ENCODE measurements at places on chromosomes 5 and 9.

GRCh38 chr9:34338665-34339385, 9.5 kb downstream of the NUDT2 start:
- no peak for DNase-seq

- peak; percentile 83 for DNase-seq
Measured at GRCh38 chr5:112757468-112758208, 20.0 kb downstream of the APC start.

- no peak for DNase-seq
Measured at GRCh38 chr5:161409471-161409870, 137.1 kb downstream of the GABRB2 start.

DNA sequence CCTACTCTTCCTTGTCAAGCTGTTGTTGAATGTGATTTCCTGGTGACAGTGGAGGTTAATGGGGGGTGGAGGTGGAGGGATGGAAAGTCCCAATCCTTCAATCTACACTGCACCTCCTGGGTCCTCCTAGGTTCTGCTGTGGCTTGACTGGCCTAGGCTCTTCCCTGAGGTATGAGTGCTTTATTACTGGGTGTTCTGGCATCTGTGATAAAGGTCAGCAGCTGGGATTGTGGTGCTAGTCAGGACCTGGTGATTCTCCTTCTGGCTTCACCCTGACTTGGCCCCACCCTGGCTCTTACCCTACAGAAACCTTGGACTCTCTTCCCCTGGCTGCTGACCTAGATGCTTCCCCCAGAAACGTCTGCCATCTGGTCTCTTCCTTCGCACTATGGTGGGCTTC, 194.3 kb downstream of the ARHGEF28 start:
- no peak for DNase-seq

DNA sequence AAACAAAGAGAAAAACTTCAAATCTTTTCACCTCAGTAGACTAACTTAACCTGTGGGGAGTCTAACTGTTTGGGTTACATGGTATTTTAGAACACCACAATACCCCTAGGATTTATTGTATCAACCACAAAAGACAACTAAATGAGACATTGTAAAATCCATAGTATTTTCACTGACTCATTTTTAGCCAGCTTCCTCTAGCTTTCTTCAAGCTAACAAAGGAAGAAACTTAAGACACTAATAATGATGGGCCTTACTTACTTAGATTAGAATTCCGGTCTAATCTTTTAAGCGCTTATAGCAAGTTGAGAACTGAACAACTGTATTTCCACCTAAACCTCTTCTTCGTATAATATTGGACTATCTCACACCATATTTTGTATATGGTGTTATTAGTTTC, 529.3 kb downstream of the DMRTA1 start:
- no peak for DNase-seq

GRCh38 chr5:1098986-1099597, 12.8 kb downstream of the SLC12A7 start:
- no peak for DNase-seq

GRCh38 chr9:127943731-127944144, 6.1 kb upstream of the DPM2 start:
- DNase-seq, result peak; percentile 77

GRCh38 chr5:36180556-36181350, 28.8 kb downstream of the SKP2 start:
- DNase-seq, result no peak

GRCh38 chr9:122226142-122226757, 2.5 kb downstream of the LHX6 start:
- no peak for DNase-seq

DNA sequence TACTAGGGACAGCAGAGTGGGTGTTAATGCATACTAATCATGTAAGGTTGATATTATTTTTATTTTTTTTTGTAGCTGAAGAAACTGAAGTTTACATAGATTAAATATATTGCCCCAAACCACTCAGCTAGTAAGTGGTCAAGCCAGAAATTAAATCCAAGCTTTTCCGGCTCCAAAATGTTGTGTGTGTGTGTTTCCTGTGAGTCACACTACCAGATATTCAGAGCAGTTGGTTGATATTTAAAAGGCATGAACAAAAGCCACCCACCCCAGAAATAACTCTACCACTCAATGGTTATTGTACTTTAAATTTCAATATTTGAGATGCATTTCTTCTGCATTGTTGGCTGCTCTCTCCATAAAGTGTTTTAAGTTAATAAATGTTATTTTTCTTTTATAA, 29.5 kb downstream of the KCNN2 start:
- DNase-seq, result peak; percentile 13

DNA sequence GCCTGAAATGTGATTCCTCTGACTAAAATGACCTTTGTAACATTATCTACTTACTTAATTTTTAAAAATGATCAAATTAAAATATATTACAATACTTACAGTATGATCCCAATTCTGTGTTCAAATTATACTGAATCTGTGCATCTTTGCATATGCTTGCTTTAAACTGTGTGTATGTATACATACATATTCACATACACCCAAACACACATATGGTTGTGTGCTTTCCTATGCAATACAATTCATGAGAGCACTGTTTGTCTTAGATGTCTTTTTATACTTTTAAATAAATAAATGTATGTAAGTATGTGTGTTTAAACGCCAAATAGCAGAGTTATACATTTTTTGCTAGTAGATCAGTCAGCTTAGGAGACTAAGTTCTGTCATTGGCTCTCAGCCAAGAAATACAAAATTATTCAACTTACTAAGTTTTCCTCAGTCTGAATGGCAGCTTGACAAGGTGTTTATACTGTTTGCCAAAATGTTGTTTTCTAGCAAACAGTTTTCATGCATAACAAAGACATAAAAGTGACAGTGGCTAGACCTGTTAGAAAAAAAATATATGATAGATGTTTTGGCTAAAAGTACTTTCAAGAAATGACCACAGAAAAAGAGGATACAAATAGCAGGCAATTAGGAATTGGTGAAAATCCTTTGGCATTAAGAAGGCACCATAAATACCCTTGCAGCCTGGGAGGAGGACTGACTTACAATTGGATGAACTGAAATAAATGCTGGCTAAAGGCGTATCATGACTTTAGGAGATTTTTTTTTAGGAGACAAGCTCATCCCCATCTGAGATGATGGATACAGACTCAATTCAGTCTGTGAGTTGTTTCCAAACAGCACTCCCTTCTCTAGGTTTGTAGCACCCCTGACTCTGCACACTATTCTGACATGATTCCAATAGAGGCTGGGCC, 7.9 kb downstream of the TICAM2 start:
- peak; percentile 46 for DNase-seq

GRCh38 chr9:99167694-99168093, 54.0 kb downstream of the ALG2 start:
- DNase-seq, result no peak

- DNase-seq, result no peak
Measured at GRCh38 chr9:132802121-132802795, 75.8 kb downstream of the AK8 start.

DNA sequence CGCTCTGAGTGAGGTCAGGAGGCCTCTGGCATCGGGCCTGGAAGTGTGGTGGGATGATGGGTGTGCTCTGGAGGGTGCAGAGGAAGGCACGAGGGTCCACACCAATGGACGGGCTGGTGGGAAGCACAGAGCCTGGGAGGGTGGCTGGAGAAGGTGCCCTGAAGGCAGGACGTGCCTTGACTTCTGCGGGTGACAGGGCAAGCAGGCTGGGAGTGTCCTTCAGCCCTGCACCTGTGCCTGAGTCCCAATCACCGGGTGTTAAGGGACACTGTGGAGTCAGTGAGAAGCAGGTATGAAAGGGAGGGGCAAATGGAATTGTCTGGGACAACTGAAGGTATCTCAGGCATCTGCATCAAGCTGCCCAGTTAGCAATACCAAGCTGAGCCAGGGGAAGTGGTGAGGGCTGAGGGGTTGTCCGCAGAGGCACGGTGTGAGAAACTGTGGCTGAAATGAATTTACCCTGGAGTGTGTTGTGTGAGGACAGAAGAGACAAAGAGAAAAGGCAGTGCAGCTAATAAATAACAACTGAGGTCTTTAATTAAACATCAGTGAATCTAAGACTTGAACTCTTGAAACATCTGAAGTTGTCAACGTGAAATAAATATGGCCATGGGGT, 50.4 kb downstream of the DAP start:
- DNase-seq, result no peak

- DNase-seq, result no peak
Measured at GRCh38 chr5:181145133-181145532, 2.3 kb upstream of the OR2V2 start.

GRCh38 chr9:31492229-31492628, 892.2 kb upstream of the ACO1 start:
- no peak for DNase-seq

- DNase-seq, result peak; percentile 52
Measured at GRCh38 chr5:15904899-15905830, 274.4 kb downstream of the MARCHF11 start.

DNA sequence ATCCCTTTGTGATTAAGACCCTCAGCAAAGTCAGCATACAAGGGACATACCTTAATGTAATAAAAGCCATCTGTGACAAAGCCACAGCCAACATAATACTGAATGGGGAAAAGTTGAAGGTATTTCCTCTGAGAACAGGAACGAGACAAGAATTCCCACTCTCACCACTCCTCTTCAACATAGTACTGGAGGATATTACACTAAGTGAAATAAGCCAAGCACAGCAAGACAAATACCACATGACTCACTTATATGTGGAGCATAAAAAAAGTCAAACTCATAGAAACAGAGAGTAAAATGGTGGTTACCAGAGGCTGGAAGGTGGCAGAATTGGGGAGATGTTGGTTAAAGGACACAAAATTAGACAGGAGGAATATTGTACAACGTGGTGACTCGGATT, 118.1 kb upstream of the NFIL3 start:
- DNase-seq, result no peak

- peak; percentile 81 for DNase-seq
Measured at GRCh38 chr9:31394015-31394473, 990.4 kb upstream of the ACO1 start.

DNA sequence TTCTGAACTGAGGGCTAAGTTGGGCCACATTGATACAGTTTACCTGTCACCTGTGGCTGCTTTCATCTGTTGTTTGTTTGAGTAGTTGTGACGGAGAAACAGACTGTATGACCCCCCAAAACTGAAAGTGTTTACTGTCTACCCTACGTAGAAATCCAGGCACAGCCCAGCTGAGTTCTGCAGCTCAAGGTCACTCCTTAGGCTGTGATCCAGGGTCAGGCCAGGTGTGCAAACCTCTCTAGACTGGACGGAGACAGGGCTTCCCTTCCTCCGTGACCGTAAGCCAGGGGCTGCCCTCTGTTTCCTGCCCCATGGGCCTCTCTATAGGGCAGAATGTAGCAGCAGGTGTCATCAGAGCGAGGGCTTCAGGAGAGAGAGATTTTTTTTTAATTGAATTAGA, 207.9 kb upstream of the OTULINL start:
- DNase-seq, result no peak

DNA sequence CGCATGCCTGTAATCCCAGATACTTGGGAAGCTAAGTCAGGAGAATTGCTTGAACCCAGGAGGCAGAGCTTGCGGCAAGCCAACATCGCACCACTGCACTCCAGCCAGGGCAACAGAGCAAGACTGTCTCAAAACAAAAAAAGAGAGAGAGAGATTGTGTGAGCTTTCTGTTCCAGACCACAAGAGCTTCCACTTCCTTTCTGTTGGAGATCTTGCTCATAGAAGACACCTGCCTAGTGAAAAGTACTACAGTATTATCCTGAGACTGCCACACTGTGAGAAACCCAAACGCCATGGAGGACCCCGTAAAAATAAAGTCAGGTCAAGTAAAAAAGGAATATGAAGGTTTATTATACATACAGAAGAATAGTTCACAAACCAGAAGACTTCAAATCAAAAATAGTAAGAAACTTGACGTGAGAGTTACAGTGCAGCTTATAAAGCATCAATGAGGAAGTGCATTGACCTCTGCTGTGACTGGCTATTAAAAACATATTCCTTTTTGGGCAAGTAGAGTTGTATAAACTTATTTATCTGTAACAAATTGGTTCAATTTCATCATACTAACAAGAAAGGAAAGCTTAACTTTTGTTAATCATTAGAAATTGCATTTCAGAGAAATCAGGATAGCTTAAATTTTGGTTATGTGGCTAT, 4.3 kb upstream of the EMB start:
- DNase-seq, result no peak

DNA sequence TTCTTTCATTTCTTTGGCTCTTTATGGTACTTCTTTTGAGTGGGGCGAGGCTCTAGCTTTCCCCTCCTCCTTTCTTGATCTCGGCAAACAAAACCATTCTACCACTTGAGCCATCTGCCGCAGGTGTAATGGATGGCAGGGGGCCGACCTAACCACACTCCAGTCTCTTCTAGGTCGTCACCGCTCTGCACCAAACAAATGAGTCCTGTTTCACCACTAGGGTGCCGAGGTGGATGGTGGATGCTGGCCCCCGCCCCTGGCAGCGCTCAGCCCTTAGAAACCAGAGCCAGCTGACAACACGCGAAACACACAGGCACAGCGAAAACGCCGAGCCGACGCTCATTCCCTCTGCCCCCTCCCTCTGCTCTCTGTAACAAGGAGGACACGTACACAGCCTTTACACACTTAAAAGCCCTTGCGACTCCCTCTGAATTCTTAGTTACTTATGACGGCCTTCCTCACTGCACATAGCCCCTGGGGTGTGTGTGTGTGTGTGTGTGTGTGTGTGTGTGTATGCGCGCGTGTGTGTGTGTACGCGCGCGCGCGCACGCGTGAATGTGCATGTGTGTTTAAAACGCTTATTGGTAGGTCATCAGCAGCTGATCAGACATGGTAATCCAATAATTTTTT, 199.4 kb downstream of the MEF2C start:
- DNase-seq, result no peak

GRCh38 chr5:91243852-91244251, 139.3 kb downstream of the ARRDC3 start:
- no peak for DNase-seq

- DNase-seq, result no peak
Measured at GRCh38 chr9:129077236-129077635, 3.7 kb upstream of the DOLPP1 start.

DNA sequence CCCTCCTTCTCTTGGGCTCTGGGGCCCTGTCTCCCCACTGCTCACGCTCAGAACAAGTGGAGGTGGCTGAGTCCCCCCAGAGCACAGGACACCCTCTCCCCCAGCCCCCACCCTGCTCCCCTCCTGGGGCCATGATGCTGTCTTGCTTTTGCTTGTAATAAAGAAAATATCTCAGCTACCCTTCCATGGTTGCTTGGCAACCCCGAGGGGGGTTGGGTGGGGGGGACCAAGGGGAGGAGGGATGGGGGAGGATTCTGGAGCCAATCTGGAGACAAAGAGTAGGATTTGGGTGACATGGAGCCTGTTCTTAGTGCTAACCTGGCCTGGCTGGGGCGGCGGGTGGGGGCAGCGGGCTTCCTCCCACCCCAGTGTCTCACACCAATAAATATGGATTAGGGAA, 16.1 kb upstream of the CERCAM start:
- DNase-seq, result no peak

GRCh38 chr5:134111741-134112647, 2.5 kb upstream of the TCF7 start:
- DNase-seq, result no peak

GRCh38 chr5:135615581-135616260, 36.9 kb upstream of the CXCL14 start:
- peak; percentile 0 for DNase-seq

All from fibroblast of pulmonary artery (primary cell).